ENCODE measurements at places on chromosomes 1 and 21. TPM values are rescaled to one million over a fixed set of nuclear protein-coding genes. Genes with fewer than 3 reads are reported as not detected.

DNA sequence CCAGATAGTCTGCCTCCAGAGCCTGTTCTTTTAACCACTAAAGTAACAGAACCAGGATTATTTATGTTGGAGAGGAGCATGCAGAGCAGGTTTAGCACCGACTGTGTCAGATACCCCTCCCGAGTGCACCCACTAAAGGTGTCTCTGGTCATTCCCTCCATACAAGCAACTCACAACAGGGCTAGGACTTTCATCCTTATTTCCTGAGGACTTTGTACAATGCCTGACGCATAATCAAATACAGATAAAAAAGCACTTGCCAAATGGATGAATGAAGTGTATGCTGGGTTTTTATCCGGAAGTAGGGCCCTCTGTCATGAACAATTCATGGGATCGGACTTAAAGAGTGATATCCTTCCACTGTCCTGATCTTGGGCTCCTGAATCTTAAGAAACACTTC lies 26.0 kb downstream of the RPL5 start:
- peaks cover 6% of the 10 kb centered on the region for H3K4me1 ChIP-seq
- H3K4me3 ChIP-seq: no peak overlapping the region
- no peaks in the 10 kb centered on the region for H3K27me3 ChIP-seq
- DNase-seq: no peak

- no peak overlapping the region for H3K27ac ChIP-seq
- no peaks in the 10 kb centered on the region for H3K36me3 ChIP-seq
- H3K27me3 ChIP-seq: no peaks in the 10 kb centered on the region
- no peaks in the 10 kb centered on the region for H3K4me1 ChIP-seq
- H3K4me3 ChIP-seq: no peak overlapping the region
These were observed 120.8 kb upstream of the DSCAM start for GRCh38 chr21:40967771-40968170.

TTF2 gene
- 21.4 TPM for total RNA-seq

DNA sequence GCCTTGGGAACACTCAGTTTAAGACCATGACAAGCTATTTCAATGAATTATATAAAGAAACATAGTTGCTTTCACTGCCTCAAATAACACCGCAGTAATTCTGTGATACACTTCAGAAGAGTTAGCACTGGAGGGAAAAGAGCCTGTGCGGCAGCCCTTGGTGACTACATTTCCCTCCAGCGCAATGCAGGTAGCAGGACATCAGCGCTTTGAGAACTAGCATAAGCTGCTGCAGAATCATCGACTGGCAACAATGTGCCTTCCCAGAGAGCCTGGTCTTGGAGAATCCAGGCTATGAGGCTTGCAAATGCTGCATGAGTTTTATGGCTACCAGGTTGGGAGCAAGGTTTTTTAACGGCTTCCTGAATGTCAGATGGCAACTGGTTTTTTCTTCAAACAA lies 7.5 kb downstream of the NRIP1 start:
- H3K27ac ChIP-seq: peak overlapping the region; percentile 10
- H3K36me3 ChIP-seq: no peaks in the 10 kb centered on the region
- H3K27me3 ChIP-seq: no peaks in the 10 kb centered on the region
- no peak overlapping the region for H3K4me3 ChIP-seq
- peaks cover 59% of the 10 kb centered on the region for H3K4me1 ChIP-seq
- DNase-seq: no peak

DNA sequence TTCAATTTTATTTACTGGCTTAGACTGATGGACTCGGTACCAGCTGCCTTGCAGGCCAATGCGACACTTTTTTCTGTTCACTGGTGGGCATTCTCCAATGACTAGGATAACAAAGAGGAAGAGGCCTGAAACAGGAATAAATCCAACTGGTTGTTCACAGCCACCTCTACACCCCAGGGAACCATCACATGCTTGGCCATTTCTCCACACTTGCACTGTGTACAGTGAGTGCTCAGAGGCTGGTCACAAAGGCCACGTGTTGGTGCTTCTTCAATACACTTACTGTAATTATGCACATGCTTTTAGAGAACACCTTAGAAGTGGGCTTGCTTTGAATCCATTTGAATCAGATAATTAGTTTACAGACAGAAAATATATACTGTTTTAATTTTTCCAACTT lies 113.4 kb downstream of the FAM78B start:
- H3K27ac ChIP-seq: no peak overlapping the region
- H3K36me3 ChIP-seq: no peaks in the 10 kb centered on the region
- DNase-seq: no peak
- no peak overlapping the region for H3K4me3 ChIP-seq
- H3K4me1 ChIP-seq: no peaks in the 10 kb centered on the region

NIT1 gene
- total RNA-seq: 31.6 TPM

NR1I3 gene
- not detected for total RNA-seq

DNA sequence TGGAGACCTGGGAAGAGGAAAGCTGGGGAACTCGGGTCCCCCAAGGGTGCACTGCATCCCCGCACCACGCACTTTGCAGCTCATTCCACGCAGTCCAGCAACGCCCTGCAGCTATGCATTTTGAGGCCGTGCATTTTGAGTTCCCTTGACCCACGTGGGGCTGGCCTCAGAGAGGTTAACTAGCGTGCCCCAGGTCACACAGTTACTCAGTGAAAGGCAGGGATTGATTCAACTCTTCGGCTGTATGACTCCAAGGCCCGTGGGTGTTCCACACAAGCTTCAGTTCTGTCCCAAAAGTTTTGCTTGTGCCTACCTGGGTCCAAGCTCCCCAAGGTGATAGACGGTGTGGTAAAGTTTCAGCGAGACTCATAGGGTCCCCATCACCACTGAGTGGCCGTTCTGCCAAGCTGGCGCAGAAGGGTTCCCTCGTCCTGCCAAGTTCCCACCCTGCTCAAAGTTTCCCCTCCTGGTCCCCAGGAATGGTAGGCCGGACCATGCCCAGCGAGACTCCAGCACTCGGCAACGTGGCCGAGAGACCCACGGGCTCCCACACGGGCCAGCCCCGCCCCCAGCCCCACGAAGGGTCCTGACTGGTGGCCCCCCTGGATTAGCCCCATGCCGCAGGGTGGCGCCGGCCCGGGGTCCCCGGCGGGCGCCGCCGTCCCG lies 611 bp downstream of the HSPG2 start:
- no peak for DNase-seq
- peak overlapping the region; percentile 59 for H3K4me3 ChIP-seq
- no peaks in the 10 kb centered on the region for H3K27me3 ChIP-seq
- H3K27ac ChIP-seq: peak overlapping the region; percentile 95
- peaks cover 64% of the 10 kb centered on the region for H3K4me1 ChIP-seq

DNA sequence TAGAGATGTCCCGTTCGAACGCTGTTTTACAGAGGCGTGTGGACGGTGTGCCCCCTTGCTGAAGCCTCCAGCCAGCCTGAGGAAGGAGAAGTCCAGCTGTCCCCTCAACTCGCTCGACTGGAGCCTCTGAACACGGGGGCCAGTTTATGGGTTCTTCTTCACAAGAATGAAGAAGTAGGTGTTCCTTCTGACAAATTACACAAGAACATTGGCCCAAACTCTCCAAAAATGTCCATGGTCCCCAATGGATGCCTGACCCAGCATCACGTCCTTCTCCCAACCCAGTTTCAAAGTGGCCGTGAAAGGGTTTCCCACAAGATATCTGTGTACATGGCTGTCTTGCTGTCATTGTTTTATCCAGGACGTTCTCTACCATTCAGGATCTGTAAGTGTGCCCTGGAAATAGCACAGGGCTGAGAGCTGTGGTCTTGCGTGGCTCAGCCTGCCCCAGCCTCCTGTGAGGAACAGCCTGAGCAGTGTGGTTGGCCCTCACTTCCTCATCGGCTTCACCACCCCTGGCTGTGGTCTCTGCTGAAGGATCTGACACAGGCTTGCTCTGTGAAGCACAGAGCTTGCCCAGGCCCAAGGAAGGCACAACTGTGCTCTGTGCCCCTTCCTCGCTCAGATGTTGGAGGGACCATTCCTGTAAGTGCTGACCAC lies 1.0 kb upstream of the S100B start:
- peak overlapping the region; percentile 70 for H3K27ac ChIP-seq
- no peaks in the 10 kb centered on the region for H3K36me3 ChIP-seq
- DNase-seq: no peak
- no peak overlapping the region for H3K4me3 ChIP-seq

DNA sequence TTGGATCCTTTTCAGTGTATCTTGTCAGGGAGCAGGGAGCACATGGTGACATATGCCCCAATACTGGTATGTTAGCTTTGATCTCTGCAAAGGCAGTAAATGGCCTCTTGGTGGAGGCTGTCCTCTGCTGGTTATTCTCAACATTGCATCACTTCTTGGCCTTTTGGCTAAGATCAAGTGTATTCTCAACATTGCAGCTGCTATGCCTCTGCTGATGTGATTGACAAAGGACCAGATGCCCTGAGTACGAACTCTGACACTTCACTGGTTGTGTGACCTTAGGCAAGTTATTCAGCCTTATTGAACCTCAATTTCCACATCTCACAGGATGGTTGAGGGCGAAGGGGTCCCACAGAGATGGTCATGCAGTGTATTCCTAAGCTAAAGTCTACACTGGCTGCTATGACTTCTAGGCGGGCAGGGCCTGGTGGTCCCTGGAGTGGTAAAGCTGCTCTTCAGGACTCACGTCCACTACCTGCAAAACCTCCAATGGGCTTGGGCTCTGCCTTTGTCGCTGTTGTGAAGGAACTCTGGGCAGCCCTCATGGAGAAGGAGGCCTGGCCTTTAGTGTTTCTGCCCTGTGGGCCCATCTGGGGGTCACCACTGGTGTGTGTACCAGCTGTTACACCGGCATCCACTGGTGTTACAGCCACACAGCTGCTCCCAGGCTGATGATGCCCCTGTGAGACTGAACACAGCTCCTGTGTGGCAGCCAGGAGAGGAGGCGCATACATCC lies 64.8 kb downstream of the DNTTIP2 start:
- no peaks in the 10 kb centered on the region for H3K36me3 ChIP-seq
- no peaks in the 10 kb centered on the region for H3K4me1 ChIP-seq
- no peaks in the 10 kb centered on the region for H3K27me3 ChIP-seq
- DNase-seq: peak; percentile 84
- H3K27ac ChIP-seq: no peak overlapping the region

DNA sequence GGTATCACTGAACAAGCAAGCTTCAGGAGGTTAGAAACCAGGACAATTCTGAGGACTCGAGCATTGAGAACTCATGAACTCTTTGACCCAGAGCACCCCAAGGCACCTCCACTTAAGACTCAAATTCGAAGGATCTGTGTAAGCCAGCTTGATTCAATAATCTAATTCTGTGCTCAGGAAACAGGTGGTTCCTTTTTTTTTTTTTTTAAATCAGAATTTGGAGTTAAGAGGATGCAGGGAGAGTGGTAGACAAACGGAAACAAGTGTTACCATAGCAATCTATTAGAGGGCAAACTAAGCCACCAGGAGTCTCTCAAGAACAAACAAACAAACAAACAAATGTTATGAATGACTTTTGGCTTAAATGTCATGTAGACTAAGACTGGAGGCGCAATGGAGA lies 53.8 kb upstream of the DPH5 start:
- no peak for DNase-seq
- H3K4me3 ChIP-seq: no peak overlapping the region
- no peaks in the 10 kb centered on the region for H3K4me1 ChIP-seq
- H3K27me3 ChIP-seq: no peaks in the 10 kb centered on the region
- H3K27ac ChIP-seq: no peak overlapping the region

- H3K27me3 ChIP-seq: no peaks in the 10 kb centered on the region
- peak overlapping the region; percentile 65 for H3K27ac ChIP-seq
- no peaks in the 10 kb centered on the region for H3K36me3 ChIP-seq
- no peak overlapping the region for H3K4me3 ChIP-seq
- peaks cover 26% of the 10 kb centered on the region for H3K4me1 ChIP-seq
These were observed 34.6 kb downstream of the COQ8A start for GRCh38 chr1:226974544-226975258.

DNA sequence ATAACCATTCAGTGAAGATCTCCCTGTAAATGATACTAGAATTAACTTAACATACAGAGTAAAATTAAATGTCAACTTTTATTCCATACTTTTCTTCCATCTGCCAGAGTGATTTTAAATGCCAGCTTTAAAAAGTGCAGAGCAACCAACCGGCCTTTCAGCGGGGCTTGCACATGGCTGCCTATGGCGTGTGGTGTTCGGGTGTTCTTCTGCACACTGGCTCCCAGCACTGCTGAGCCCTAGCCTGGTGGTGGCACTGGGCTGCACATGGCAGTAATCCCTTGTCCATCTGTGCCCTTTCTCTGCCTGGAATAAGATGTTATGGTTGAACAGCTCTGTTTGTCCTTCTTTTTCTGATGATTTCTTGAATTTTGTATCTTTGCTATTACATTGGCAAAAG lies 156.3 kb downstream of the SNX7 start:
- no peak for DNase-seq
- H3K27ac ChIP-seq: no peak overlapping the region
- H3K36me3 ChIP-seq: no peaks in the 10 kb centered on the region

GRCh38 chr1:2429780-2430591 lies 17.6 kb upstream of the PEX10 start:
- no peaks in the 10 kb centered on the region for H3K36me3 ChIP-seq
- H3K4me1 ChIP-seq: no peaks in the 10 kb centered on the region
- no peak overlapping the region for H3K4me3 ChIP-seq
- DNase-seq: no peak
- H3K27me3 ChIP-seq: peaks cover 91% of the 10 kb centered on the region
- H3K27ac ChIP-seq: no peak overlapping the region

DNA sequence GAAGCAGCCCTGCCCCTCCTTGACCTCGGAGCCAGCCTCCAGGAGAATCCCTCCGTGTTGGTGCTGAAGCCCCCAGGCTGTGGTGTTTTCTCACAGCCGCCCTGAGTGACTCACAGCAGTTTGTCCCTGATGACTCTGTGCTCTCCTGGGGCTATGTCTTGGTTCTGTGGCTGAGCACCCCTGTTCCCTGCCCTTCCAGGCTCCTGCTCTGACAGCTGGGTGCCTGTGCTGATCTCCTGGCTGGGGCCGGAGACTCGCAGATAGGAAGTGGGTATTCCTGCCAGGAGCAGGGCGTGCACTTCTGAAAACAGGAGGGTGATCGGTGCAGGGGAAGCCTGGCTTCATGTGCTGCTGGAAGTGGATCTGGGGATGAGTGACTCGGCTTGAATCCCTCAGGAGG lies 34.5 kb downstream of the POFUT2 start:
- H3K4me1 ChIP-seq: no peaks in the 10 kb centered on the region
- H3K4me3 ChIP-seq: no peak overlapping the region
- no peak for DNase-seq
- H3K36me3 ChIP-seq: no peaks in the 10 kb centered on the region

LIPI gene
- not detected for total RNA-seq

DNA sequence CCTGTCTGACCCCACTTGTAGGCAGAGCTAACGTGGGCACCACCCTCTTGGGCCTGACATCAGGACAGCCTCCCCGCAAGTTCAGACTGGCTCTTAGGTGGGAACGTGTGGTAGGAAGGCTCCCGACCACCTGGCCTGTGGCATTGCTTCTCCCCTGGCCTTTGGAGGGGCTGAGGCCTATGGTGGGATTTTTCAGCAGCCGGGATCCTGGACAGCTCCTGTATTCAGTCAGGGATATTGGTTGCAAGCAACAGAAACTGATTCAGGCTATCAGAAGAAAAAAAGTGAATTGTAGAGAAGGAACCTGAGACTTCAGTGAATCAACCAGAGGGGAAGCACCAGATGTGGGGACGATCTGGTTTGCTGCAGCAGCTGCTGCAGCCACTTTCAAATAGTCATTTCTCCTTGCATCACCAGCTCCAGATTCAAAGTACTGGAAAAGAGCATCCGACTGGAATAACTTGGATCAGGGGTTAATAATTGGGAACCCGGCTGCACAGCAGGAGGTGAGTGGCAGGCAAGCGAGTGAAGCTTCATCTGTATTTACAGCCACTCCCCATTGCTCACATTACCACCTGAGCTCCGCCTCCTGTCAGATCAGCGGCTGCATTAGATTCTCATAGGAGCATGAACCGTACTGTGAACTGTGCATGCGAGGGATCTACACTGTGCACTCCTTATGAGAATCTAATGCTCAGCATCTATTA lies 5.9 kb downstream of the RNF186 start:
- H3K27me3 ChIP-seq: no peaks in the 10 kb centered on the region
- no peaks in the 10 kb centered on the region for H3K36me3 ChIP-seq
- H3K27ac ChIP-seq: no peak overlapping the region
- DNase-seq: no peak
- no peaks in the 10 kb centered on the region for H3K4me1 ChIP-seq
- no peak overlapping the region for H3K4me3 ChIP-seq

TAS1R1 gene
- total RNA-seq: not detected

Data from tibial nerve (tissue), 4 donors.